ENCODE measurements at places on chromosomes 3 and 15.

GRCh38 chr3:172595664-172596393 is 72.6 kb upstream of the TNFSF10 start:
- peak; percentile 78 for DNase-seq

DNA sequence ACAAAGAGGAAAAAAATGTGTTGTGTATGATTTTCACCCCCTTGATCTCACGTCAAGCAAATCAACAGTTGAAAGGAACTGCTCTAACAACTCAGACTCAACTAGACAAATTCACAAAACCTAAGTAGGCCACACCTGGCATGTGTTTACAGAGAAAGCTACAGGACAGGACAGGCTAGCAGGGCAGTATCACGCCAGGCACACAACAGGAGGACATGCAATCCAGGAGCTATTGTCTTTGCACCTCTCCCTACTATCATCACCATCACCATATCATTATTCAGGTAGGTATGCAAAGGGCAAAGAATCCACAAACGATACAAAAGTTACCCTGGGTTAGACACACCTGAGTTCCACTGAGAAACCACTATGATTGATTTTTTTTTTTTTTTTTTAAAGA is 86.4 kb downstream of the TBL1XR1 start:
- no peak for DNase-seq

DNA sequence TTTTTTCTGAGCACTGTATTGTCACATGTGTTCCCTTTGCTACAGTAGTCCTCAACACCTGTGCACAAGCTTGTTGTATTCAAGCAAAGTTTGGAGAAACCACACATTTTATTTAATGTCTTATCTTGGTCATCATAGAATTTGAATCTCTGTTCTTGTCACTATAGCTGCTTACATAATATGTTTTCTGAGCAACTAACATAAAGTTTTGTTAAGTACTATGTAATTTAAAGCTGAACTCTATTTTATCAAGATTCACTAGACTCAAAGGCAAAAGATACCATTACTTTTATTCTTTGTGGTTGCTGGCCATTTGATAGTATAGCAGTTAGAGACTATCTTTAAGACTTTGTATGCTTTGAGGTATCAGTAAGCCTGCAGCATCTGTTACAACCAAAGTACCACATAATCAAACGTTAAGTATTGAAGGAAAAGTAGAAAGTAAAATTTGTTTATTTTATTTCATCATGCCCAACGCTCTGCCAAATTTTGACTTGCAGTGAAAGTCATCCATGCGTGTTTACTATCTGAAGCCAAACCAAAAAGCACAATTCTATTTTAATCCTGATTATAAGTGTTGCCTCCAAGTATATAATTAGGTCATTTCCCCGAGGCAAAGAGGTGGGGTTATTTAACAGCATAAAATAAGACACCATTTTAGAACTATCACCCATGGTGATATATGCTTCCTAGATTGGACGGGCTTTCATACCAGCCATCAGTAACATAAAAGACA is 10.3 kb upstream of the ABHD10 start:
- no peak for DNase-seq

GRCh38 chr3:50657407-50657806 is 17.3 kb upstream of the DOCK3 start:
- DNase-seq: no peak

GRCh38 chr15:33586786-33587697 is 276.3 kb downstream of the RYR3 start:
- DNase-seq: no peak

- DNase-seq: no peak
Measured at GRCh38 chr3:114469070-114469469, 175.2 kb downstream of the TIGIT start.

DNA sequence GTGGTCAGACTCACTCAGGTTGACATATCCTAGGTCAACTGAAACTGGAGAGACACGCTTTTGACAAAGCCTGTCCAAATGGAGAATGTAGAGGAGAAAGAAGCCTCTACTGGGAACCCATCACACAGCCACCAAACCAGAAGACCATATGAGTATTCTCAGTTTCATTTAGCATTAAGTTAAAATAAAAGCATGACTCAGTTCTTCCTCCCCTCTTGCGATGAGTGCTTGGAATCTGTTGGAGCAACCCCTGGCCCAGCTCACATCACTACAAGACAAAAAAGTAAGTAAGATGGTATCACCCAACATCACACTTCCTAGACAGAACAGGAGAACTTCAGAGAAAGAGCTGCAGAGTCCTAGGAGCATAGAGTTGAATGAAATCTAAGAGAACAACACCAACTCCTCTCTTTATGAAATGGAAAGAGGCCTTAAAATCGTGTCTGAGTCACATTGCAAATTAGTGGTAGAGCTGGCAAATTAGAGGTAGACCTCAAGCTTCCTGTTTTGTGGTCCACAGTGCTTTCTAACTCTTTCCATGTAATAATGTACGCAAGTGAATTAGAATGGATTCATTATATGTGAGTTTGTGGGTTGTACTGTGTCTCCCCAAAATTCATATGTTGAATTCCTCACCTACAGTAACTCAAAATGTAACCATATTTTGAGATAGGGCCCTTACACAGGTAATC is 51.2 kb downstream of the FGF12 start:
- no peak for DNase-seq

GRCh38 chr15:69836526-69837230 is 261.0 kb downstream of the TLE3 start:
- no peak for DNase-seq

DNA sequence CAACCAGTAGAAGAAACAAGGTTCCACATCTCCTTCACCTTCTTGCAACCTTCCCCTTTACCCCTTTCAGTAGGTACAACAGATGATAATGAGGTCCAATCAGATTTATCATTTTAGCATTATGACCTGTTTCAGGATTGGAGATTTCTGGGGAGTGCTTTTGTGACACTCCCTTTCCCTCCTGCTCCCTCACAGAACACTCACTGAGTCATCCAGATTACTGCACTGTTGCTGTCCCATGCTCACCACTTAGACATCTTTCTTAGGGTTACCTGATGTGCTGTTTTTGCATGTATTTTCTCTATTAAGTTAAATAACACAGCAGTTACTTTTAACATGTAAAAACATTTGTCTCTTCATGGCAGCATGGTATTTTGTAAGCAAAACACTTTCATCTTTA is 118.5 kb downstream of the MFSD1 start:
- DNase-seq: no peak

DNA sequence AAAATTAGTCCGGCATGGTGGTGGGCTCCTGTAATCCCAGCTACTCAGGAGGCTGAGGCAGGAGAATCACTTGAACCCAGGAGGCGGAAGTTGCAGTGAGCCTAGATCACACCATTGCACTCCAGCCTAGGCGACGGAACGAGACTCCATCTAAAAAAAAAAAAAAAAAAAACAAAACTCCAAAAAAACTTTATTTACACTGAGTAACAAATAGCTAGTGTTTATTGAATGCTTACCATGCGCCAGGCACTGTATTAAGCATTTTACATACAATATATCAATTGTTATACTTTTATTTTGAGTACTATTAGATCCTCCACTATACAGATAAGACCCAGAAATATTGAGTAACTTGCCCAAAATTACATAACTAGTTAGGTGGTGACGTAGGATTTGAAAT is 17.4 kb upstream of the ARIH1 start:
- no peak for DNase-seq

DNA sequence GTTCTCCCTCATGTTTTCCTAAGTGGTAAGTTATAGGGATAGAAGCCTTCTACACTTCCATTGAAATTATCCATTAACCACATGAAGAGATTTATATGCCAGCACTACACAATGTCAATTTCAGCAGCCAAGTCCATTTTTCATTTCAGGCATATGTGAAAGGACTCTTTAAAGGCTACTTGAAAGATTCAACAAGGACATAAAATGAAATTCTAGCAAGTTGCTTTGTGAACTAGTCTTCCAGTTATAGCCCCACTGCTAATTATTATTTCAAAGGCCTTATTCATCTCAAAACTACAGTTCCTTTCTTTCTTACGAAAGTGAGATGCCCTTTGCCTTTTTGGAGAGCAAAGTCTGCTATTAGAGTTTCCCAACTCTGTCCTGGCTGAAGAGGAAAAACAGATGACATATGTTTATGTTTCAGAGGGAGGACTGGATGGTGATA is 66.0 kb upstream of the SLC2A2 start:
- no peak for DNase-seq

- no peak for DNase-seq
Measured at GRCh38 chr15:77939851-77940250, 137.7 kb downstream of the TBC1D2B start.

DNA sequence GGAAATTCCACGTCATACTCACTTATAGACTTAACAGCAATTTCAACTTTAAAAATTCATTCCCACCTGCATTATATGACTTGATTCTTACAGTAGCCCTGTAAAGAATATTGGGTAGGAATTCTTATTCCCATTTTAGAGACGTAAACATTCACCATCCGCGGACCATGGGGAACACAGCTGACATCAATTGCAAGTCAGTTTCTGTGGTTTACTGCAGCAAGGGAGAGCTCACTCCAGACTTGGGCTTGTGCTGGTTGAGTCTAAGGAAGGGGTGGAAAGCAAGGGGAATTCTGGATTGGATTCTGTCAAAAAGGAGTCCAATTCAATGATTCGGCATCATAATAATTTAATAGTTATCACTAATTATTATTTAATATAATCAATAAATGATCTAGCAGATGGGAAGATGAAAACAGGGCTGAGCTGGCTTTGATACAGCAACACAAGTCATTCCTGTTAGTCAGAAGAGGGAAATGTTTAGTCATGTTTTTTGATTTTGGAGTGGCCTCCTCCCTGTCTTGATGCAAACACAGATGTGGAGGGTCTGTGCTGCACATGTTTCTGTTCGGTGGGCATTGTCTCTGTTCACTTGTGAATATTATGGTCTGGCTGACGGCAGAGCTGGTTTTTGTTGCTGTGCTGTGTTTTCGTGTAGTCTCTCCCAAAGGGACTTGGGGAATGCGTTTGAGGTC is 9.7 kb downstream of the LIPC start:
- peak; percentile 22 for DNase-seq

- no peak for DNase-seq
Measured at GRCh38 chr15:91649831-91650321, 203.6 kb upstream of the SLCO3A1 start.

DNA sequence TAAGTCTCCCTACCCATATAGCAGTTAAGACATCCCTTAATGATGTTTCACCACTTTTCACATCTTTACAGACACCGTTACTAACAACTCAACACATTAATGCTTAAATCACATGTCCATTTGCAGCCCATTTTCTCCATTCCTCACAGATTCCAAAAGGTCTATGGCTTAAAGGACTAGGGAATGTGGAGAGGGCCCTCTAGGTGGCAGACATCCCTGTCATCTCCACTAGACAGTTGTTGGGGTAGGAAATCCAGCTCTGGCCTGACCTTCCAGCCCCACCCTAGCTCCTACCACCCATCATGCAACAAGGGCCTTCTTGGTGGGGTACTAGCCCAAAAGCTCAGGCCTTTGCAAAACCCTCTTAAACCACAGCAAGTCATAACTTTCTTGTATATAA is 25.2 kb downstream of the CPEB1 start:
- no peak for DNase-seq

DNA sequence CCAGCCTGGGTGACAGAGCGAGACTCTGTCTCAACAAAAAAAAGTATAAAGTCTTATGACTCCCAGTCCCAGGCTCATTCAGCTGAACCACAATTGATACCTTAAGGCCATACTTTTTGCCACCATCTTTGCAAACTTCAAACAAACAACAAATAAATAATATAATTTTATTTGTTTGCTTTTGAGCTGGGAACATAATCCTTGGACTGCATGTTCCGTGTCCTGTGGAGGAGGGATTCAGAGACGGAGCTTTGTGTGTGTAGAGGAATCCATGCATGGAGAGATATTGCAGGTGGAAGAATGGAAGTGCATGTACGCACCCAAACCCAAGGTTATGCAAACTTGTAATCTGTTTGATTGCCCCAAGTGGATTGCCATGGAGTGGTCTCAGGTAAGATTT is 238.6 kb downstream of the ADAMTSL3 start:
- no peak for DNase-seq

DNA sequence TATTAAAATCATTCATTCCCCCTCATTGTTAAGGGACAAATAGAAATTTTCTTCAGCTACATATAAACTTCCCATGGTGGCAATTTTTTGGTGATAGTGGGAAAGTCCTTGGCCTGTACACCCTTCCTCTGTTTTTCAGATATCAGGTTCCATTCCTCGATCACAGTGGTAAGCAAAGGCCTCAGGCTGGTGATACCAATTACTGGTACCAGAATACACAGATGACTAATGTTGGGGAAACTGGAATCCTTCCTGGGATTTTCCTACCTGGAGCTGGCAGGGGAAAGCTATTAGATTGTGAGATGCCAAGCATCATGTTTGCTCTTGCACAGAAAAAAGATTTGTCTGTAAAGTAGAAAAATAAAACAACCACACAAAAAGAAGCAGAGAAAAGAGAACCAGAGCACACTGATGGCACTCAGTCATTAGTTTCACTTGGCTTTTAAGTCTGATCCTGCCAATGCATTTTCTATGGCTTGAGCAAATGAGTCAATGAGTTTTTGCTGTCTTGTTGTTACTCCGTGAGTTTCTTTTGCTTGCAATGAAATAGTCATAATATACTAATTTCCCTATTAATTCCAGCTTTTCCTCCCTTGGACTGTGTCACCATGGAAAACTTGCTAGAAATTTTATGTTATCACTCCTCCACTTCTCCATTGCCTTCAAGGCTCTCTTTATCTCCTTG is 795.0 kb downstream of the ROBO1 start:
- DNase-seq: no peak

GRCh38 chr3:156431334-156432124 is 123.4 kb downstream of the SSR3 start:
- DNase-seq: no peak

DNA sequence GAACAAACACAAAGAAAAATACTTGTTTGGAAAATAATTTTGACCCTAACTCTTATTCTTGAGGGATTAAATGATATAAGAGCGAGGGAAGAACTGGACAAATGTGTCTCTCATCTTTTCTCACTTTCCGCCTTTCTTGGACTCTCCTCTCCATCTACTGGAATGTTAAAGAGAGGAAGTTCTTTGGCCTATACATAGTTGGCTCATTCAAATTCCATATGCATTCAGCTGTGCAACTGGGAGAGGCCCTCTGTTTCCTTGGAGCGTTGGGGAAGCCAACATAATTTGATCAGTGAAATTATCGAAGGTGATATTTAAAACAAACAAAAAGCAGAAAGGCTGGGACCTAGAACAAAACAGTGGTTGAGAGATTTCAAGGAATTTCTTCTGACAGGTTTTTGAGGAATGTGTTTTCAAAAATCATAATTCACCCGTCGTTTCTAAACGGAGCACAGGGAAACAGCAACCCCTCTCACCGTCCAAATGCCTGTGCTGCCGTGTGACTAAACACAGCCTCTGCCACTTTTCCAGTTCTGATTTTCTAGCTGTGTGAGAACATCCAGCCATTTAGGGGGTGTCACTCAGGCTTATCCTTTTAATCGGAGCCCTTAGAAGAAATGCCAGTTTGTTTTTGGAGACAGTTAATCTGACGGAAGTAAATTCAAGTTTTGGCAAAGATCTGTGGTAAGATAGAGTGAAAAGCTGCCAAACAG is 489.9 kb downstream of the SOX2 start:
- DNase-seq: no peak

DNA sequence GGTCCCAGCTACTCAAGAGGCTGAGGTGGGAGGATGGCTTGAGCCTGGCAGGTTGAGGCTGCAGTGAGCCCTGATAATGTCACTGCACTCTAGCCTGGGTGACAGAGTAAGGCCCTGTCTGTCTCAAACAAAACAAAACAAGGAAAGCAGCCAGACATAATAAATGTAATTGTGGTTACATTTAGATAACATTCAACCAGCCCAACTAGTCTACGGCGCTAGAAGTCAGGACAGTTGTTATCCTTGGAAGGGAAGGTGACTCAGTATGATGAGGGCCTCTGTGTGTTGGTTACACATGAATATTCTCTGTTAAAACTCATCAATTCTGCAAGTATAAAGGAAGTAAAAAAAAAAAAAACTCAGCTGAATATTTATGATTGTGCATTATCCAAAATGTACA is 27.0 kb upstream of the CSPG5 start:
- DNase-seq: peak; percentile 6

Measured in ACHN (cell line).